ENCODE measurements at places on chromosomes 2 and 18.

DNA sequence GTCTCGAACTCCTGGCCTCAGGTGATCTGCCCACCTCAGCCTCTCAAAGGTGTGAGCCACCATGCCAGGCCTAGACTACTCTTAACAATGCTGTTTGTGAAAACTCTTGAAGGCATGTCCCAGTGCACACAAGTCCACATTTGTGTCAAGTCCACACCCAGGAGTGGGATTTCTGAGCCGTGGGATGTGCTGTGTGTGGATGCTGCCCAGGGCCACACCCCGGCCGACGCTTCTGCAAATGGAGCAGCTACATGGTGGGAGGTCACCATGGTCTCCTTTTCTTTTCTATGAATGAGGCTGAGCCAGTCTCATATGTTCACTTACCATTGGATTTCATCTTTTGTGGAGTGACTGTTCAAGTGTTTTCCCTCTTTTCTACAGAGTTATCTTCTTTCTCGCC, 15.8 kb downstream of the SNED1 start:
- DNase-seq: no peak

DNA sequence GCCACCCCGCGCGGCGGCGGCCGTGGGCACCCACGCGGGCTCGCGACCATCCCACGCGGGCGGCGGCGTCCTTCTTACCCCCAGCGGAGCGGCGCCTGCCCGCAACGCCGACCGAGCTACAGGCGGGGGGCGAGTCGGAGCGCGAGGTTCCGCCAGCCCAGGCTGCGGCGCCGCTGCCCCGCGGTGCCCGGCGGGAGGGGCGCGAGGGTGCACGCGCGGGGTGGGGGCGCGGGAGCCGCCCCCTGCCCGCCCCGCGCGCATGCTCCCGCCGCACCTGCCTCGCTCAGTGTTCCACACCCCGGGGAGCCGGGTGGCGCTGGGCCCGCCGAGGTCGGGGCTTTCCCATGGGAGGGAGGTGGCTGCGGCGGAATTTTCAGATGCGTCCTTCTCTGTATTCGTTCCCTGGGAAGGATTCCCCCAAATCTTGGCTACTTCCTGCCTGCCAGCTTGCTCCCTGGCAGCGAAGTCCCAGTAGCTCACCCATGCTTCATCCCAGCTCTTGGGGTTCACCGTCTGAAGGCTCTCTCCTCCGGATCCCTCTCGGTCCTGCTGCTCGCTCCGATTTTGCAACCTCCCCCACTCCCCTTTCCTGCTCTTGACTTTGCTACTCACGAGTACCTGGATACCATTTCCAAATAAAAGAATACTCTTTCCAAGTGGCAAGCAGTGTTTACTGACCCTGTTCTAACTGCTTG, at the start of gene L3MBTL4:
TSS of gene L3MBTL4 (minus strand) at position 189 of the 695 bp plus-strand sequence. CDS start 103,286 bp downstream, outside the sequence.
- DNase-seq: no peak

- DNase-seq: no peak
Measured at GRCh38 chr2:209614690-209615369, 156.8 kb upstream of the UNC80 start.

DNA sequence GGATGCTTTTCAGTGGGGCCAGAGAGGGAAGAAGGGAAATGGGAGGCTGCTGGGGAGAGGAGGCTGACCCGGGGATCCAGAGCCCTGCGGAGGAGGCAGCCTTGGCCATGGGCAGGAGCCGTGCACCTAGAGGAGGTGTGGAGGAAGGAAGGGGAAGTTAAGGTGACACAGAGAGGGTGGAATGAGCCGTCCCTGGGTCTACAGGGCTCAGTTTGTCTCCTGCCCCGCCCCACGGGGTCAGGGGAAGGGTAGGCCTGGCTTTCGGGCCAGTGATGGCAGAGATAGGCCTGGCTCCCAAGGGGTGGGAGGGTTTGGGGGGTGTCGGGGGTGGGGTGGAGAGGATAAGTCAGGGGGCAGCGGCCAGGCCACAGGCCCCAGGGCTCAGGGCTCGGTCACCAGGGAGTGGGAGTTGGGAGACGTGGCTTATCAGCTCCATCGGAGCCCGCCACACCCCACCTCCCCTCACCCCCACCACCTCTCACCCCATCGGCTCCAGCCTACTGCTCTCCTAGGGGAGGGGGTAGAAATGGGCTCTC, 39.5 kb upstream of the NOTO start:
- DNase-seq: no peak

DNA sequence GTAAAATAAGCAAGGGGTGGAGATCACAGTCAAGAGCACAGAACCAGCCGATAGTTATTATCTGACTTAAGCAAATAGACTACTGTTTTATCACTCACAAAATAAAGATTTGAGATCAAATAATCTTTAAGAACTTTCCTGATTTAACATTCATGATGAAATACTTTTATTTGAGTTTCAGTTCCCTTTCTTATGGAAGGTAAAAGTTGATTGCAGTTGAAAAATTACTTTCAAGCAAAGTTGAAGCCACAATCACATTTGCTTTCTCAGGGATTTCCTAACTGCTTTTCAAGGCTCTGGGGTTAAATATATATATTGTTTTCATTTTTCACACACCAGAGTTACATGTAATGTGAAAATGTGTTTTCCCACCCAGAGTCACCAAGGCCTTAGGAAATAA, 599.5 kb downstream of the KCNJ3 start:
- DNase-seq: no peak

DNA sequence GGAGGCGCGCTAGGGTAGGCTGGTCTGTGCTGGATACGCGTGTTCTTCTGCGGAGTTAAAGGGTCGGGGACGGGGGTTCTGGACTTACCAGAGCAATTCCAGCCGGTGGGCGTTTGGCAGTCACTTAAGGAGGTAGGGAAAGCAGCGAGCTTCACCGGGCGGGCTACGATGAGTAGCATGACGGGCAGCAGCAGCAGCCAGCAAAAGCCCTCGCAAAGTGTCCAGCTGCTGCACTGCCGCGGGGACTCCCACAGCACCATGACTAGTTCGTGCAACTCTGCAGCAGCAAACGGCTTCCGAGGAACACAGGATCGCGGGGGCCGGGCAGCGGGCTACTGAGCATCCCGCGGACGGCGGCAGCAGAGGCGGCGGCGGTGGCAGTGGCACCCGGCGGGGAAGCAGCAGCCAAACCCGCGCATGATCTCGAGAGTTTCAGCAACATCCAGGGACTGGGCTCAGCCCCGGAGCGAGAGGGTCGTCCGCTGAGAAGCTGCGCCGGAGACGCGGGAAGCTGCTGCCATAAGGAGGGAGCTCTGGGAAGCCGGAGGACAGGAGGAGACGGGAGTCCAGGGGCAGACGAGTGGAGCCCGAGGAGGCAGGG, 368 bp downstream of the TMEFF2 start:
- DNase-seq: no peak

- no peak for DNase-seq
Measured at GRCh38 chr2:184129073-184129472, 469.3 kb upstream of the ZNF804A start.

GRCh38 chr18:22113144-22113844, 56.1 kb upstream of the GATA6 start:
- DNase-seq: no peak

GRCh38 chr2:136769871-136770270, 4.5 kb downstream of the THSD7B start:
- DNase-seq: no peak

DNA sequence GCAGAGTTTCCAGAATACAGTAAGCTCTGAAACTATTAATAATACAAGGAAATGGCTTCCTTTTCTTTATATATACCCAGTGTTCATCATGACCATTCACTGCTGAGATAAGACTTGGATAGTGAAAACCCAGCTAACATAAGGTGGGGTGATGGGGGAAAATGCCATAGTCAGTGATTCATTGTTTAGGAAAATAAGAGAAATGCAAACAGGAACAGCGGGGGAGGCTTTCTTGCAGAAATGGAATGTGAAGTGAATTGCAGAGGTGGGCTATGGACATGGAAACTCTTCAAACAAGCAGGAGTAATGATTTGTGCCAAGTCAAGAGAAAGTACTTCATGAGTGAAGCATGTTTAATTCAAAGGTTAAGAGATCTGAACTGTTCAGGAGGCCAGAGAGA, 519.4 kb downstream of the TDRD15 start:
- DNase-seq: no peak

- no peak for DNase-seq
Measured at GRCh38 chr2:203869223-203870042, 1.9 kb downstream of the CTLA4 start.

DNA sequence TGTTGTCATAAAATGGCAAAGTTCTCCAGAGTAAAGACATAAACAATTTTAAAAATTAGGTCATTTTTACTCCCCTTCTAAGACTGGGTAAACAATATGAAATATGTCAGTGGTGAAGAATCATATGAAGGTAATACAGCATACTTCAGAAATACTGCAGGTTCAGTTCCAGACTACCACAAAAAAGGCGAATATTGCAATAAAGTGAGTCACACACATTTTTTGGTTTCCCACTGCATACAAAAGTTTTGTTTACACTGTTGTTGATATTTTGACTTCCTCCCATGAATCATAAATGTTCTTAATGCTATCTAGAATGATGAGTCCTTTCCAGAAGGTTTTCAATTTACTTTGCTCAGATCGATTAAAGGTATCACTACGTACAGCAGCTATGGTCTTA, 73.5 kb downstream of the SMC6 start:
- no peak for DNase-seq

GRCh38 chr2:96408616-96409015, 73.0 kb downstream of the NCAPH start:
- DNase-seq: no peak

- no peak for DNase-seq
Measured at GRCh38 chr2:46778511-46778910, 137.1 kb downstream of the MCFD2 start.

DNA sequence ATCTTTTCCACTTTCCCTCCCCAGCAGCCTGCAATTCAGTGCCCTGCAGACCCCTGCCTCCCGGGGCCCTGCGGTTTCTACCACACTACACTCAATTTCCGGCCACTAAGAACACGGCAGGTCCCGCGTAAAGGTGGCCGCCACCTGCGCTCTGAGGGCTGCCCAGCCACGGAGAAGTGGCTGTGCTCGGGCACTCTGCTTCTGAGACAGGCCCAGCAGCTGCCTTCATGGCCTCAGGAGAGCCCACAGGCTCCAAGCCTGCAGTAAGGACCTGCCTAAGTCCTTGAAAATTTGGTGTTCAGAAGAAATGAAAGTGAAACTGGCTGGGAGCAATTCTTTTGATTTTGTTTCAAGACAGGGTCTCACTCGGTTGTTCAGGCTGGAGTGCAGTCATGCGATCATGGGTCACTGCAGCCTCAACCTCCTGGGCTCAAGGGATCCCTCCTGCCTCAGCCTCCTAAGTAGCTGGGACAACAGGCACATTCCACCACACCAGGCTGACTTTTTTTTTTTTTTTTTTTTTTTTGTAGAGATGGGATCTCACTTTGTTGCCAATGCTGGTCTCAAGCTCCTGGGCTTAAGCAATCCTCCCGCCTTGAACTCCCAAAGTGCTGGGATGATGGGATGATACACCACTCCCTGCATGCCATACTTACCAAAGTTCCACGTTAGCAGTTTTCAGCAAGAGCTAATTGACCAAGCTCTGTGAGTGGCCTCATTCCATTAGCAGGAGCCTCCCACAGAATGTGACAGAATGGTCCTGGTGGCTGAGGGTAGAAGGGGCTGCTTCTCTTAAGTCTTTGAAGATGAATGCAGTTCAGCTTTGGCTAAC, 14.6 kb upstream of the ALPP start:
- peak; percentile 19 for DNase-seq

GRCh38 chr18:57051657-57052044, 95.2 kb upstream of the BOD1L2 start:
- DNase-seq: no peak

- no peak for DNase-seq
Measured at GRCh38 chr2:160471950-160472349, 21.7 kb downstream of the RBMS1 start.

DNA sequence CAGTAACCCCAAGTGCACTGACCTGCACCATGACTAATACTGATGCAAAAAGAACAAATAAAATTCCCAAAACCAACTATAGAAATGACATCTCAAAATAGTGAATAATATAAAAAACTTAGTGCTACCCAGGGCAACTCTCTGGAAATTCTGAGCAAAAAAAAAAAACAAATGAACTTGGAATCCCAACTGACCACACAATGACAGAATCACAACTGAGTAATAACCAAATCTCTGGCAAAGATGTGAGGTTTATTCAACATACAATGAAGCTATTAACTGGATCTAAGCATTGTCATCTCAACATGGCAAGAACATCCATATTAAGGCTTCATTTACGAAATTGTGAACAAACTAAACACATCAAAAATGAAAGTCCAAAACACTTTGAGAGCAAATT, 22.7 kb downstream of the EXOC6B start:
- no peak for DNase-seq

GRCh38 chr2:232860593-232861241, 9.3 kb upstream of the SNORC start:
- DNase-seq: no peak
